ENCODE measurements at places on chromosomes 6 and 20. TPM values are rescaled to one million over a fixed set of nuclear protein-coding genes. Genes with fewer than 3 reads are reported as not detected.

SYCP2L gene
- 5.7 TPM for total RNA-seq

UNC5CL gene
- total RNA-seq = 0.19 TPM

ZNF391 gene
- total RNA-seq = 2.7 TPM

C20orf204 gene
- 1.6 TPM for total RNA-seq

- no peak for ATAC-seq
Measured at GRCh38 chr20:10646886-10647420, 26.8 kb downstream of the JAG1 start.
